ENCODE measurements at places on chromosomes 7 and 10.

DNA sequence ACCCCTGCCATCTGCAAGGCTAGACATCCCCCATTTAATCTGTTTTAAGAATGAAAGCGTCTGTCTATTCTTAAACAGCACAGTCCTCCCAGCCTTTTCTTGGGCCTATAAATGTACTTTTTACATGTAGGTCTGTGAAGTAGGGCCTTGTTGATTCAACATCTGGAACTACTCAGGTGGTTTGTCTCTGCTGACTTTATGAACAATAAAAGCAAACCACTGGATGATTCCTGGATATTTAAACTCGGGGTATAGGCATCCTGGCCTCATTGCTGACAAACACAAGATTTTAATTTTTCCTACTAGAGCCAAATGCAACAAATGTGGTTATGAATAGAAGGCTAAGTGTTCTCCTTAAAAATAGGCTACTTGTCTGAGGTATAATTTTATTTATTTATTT, 198.3 kb downstream of the WDR11 start:
- ATAC-seq = no peak

GRCh38 chr10:98586096-98586495, 139.4 kb upstream of the HPS1 start:
- no peak for ATAC-seq

DNA sequence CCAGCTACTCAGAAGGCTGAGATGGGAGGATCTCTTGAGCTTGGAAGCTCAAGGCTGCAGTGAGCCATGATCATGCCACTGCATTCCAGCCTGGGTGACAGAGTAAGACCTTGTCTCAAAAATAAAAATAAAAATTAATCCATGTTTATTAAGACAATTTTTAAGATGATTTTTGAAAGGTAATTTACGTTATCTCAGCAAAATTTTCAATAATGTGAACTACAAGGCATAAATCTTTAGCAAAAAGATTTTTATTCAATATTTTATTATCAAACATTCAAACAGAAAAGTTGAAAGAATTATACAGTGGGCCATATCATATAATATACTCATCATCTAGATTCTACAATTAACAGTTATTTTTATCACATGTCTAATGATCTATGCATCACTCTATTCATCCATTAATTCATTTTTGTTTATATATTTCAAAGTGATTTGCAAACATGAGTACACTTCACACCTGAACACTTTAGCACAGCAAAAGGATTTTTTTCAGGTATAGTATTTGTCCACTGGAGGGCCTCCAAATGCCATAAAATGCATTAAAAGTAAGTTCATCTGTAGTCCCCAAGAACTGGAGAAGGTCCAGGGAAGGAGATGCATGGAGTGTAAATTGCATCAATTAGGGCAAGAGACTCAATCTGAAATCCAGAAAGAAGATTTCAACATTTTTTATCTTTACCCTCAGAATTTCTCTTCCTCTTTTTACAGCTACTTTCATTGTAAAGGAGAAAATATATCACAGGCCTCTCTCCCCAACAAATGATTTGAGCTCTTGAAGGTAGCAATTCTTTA, 38.6 kb upstream of the RSBN1L start:
- ATAC-seq = no peak

DNA sequence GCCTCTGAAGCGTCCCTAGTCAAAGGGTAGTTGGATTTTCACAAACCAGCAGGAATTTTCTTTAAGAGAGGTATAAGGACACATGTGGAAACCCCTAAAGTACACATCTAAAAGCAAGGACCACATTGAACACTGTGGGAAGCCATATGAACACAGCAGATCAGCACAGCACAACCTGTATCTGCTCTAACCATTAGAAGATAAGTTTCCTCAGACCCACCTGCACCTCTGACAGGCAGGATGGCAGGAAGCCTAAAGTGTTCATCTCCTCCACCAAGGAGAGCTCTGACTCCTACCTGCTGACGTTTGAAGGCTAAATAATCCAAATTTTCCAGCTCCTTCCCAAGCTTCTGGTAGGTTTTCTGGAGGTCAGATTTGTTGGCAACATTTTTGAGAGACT, 174.4 kb downstream of the CTNNA3 start:
- no peak for ATAC-seq

DNA sequence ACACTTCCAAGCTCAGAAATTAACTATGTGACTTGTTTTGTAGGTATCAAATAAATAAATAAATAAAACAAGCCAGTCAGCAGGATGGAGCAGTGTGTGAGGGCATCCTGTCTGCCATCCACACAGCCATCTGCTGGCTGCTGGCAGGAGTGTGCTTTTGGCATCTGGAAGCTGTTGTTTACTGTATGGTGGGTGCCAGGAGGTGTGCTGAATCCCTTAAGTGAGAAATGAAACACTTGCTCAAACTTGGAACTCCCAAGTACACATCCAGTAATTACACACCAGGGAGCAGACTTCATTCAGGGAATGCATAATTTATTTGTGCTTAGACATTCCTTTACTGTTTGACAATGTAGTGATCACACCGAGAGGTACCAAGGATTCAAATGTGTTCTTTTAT, 16.9 kb upstream of the TAX1BP1 start:
- ATAC-seq = no peak

GRCh38 chr7:145152589-145152988, 316.7 kb upstream of the TPK1 start:
- ATAC-seq = no peak

DNA sequence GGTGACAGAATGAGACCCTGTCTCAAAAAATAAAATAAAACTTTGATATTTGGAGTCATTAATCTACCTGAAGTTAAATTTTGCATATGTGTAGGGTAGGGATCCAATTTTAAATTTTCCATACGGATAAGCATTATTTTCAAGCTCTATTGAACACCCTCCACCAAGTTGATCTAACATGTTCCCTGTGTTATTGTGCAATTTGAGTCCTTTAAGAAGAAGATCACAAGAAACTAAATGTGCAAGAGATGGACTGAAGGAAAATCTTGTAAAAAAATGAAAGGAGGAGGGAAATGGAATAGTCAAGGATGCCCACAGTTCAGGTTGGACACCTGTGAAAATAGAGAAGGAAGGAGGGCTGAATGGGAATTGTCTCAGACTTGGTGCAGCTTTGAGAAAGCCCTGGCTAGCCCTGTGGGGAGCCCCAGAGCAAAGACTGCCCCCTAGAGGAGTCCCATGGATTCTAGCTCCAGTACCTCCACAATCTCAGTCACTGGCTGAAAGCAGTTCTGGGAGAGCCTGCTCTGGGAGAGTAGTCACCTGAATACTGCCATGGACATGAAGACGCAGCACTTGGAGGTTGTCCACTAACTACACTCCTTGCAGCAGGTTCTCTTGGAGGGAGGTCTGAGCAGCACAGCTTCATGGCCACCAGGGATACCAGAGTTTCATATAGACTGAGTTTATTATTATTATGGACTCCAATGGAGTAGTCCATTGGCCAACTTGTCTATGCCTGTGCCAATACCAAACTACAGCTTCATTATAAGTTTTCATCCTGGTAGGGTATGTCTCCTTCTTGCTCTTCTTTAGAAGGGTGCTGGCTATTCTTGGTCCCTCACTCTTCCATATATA, 5.7 kb upstream of the TIAL1 start:
- ATAC-seq = peak; percentile 58
